ENCODE measurements at places on chromosomes 7 and 10.

DNA sequence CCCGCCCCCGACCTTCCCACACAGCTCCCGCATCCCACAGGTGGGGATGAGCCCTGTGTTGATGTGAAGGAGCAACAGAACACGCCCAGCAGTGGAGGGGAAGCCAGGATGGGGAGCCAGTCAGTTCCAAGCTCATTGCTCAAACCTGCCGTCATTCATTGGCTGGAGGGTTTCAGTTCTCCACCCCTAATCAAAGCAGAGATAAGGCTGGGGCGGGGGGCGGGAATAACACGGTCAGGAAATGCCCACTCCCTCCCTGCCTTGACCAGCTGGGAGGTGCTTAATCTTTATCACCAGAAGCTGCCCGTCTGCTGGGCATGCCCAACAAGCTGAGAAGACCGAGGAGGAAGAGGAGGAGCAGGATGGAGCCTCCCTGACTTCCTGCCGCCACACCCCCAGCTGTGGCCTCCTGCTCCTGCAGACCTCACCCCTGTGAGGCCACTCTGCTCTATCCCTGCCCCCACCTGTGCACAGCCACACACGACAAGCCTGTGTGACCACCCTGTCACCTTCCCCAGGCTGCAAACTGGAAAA lies 265.1 kb downstream of the ZEB1 start:
- DNase-seq: no peak

DNA sequence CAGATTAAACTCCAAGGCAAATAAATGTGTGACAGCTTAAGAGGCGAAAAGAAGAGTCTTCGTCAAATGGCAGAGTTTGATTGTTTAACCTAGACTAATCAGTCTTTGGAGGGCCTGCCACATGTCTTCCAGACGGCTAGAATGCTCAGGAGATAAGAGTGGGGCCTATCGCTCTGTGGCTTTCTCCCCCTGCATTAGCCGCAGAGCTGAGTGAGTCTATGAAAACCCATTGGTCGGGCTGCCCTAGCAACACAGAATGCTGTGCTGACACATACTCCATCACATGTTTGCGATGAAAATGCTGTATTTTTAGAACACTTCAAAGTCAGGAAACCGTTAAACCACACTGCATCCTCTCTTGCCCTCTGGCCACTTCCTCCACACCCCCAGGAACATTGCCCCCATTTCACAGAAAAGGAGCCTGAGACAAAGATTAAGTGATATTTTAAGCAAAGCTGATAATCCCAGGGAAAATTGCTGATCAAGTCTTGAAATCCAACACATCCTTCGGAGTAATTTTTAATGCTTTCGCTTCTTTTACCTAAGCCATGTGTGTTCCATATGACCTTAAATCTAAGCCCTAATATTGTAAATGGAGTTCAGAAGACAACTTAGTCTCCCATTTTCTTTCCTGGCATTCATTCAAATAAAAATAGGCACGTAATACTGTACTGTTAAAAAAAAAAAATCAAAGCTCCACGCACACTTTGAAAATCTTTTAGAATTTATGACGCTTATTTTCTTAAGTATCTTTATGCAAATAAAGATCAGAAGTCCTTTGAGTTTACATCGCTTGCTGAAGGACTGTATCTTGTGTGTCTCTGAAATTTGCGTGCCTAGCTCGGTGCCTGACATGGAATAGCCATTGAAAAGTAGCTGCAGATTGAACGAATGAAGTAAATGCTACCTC lies 161.2 kb downstream of the CELF2 start:
- peak; percentile 53 for DNase-seq

DNA sequence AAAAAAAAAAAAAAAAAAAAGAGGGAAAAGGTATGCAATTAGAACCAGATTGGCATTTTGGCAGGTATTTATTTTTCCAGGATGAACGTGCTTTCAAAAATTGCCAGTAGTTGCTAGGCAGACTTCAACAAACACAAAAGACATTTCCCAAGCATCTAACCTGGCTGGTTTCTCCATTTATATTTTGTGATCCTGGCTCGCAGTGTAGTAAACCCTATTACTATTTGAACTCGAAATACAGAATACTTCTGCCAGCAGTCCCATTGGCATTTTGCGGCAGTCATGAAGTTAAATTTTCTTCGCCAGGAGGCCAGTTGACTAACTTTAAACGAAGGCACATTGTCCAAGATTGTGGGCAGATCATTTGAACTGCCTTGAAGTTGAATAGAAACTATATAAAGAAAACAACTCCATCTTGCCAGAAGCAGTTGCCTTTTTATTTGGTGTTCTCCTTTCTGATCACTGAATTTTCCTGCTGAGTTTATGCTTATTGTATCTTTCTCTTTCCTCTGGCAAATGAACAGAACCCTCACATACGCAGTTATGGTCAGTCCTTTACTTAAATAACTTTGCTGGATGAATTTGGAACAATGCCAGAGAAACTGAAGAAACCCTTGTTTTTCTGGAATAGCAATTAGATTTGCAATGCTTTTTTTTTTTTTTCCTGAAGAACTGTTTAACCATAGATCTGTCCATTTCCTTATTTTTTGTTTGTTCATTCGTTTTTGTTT lies 132.9 kb downstream of the BICC1 start:
- no peak for DNase-seq

- DNase-seq: peak; percentile 42
Observed at GRCh38 chr7:90244909-90245851, at the start of gene CFAP69. Gene CFAP69, plus strand, starts transcription at chr7:90245174. Its CDS starts 251 bp downstream, at chr7:90245425.

DNA sequence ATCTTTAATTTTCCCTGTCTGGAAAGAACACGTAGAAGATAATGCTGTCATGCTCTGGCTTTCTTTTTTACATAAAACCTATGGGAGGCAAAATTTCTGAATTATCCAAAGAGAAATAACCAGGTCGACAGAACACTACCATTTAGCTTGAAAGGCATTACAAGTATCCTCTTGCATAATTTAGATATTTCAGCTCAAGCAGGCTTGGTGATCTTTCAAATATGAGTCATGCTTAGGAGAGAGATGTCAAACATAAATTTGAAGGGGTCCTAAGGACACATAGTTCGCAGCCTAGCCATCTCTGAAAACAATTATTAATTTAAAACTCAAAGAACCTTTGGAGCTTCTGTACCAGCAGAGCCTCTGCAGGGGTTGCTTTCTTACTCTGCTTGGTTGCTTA lies 100.9 kb downstream of the FAS start:
- no peak for DNase-seq

DNA sequence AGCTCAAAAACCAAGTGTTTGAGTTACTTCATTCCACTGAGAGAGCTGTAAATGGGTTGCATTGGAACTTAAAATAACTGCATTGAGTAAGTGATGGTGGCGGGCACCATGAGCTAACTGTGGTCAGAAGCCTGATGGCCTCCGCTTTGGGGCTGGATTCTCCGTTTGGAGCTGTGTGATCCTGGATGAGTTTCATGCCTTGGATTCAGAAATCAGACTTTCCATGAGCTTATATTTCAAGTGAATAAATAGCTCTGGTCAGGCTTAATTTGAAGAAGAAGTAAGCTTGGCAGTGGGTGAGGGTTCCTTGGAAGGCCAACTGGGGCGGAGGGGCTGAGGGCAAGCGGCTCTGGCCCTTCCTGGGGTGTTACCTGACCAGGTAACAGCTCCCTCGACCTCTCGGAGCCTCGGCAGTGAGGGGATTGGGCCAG lies 5.6 kb downstream of the HTRA1 start:
- no peak for DNase-seq

DNA sequence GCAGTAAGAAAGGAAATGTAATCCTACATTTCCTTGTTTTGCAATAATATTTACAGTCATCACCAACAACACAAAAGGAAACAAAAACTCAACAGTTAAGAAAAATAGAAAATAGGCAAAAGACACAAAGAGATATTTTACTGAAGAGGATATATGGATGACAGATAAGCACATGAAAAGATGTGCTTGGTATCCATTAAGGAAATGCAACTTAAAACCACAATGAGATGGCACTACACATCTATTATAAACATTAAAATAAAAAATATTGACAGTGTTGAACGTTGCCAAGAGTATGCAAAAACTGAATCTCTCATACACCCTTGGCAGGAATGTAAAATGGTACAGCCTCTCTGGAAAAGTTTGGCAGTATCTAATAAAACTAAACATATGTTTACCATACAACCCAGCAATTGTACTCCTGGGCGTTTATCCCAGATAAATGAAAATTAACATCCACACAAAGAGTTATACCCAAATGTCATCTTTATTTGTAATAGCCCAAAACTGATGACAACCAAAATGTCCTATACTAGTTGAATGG lies 5.4 kb downstream of the CEP41 start:
- no peak for DNase-seq

GRCh38 chr7:11830582-11831155 lies 1.3 kb downstream of the THSD7A start:
- DNase-seq: no peak

GRCh38 chr7:82572195-82572880 lies 128.8 kb upstream of the CACNA2D1 start:
- DNase-seq: peak; percentile 59

- no peak for DNase-seq
Observed at GRCh38 chr7:36736899-36737211, 12.6 kb upstream of the AOAH start.
